ENCODE measurements at places on chromosomes 6 and 20.
A peak's percentile ranks its signal among the peaks of the same experiment; 100 is the strongest.

DNA sequence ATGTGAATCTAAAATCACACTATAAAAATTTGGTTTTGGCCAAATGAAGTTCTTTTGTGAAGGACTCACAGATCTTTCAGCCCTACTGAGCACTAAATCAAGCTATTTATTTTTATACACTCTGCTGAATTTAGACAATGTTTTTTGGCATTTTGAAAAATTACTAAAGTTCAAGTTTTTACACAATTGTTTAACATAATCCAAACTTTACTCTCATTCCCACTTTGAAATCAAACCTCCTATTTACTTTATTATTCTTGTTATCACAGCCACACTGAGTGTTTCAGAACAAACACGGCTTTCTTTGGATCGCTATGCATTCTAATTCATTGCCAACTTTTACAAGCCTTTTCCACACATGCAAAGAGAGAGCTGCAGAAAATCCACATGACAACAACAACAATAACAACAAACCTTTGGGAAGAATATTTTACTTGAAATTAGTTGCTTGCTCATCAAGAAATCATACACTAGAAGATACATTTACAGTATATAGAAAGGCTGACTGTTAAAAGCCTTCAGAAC is 49.1 kb upstream of the TMEM30A start:
- H3K36me3 ChIP-seq = no peaks in the 10 kb centered on the region
- H3K4me1 ChIP-seq = no peaks in the 10 kb centered on the region
- peak overlapping the region; percentile 58 for H3K4me3 ChIP-seq

DNA sequence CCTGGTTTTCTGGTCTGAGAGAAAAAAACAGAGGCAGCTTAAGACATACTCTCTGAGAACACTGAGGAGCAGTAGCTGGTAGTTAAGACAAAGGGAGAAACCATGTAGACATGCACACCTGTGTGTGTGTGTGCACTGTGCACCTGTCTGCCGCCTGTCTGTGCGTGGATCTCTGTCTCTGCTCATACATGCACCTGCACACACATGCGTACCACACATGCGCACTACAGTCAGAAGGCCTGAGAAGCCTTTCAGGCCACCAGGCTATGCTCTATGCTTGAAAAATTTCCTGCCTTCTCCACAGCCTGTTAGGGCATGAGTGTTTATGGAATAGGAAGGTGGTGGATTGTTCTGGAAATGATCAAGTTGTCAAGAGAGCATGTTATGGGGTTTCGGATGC is 103.5 kb downstream of the CDH4 start:
- H3K4me3 ChIP-seq = no peak overlapping the region
- peaks cover 17% of the 10 kb centered on the region for H3K4me1 ChIP-seq
- no peak overlapping the region for H3K27ac ChIP-seq
- no peak for DNase-seq
- H3K36me3 ChIP-seq = no peaks in the 10 kb centered on the region

DNA sequence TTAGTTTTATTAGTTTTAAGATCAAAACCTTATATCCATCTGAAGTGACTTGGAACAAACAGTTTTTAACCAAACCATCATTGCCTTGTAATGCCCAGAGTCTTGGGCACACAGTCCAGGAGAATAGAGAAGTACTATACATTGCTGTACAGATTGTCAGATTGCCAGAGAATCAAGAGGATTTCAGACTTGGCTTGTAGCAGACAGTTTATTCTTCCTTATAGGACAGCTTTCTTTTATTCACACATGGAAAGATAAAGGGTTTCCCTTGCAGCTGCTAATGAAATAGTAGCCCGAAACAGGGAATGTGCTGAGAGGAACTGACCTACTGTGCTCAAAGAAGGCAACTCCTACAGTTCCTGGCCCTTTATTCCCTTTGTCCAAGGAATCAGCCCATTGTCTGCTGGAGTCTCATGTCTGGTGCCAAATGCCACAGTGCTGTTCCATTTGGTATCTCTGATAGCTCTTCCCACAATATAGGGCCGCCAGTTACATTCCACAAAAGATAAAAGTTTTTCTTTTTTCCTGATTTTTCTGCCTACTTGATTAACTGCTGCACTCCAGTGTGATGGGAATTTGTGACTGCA is 30.6 kb downstream of the DCBLD1 start:
- no peaks in the 10 kb centered on the region for H3K27me3 ChIP-seq
- peaks cover 14% of the 10 kb centered on the region for H3K4me1 ChIP-seq
- H3K4me3 ChIP-seq = no peak overlapping the region
- peak overlapping the region; percentile 78 for H3K27ac ChIP-seq
- no peaks in the 10 kb centered on the region for H3K36me3 ChIP-seq
- no peak for DNase-seq

GRCh38 chr6:107506145-107506544 is 16.2 kb downstream of the SOBP start:
- no peak for DNase-seq
- H3K4me3 ChIP-seq = no peak overlapping the region
- no peaks in the 10 kb centered on the region for H3K4me1 ChIP-seq

DNA sequence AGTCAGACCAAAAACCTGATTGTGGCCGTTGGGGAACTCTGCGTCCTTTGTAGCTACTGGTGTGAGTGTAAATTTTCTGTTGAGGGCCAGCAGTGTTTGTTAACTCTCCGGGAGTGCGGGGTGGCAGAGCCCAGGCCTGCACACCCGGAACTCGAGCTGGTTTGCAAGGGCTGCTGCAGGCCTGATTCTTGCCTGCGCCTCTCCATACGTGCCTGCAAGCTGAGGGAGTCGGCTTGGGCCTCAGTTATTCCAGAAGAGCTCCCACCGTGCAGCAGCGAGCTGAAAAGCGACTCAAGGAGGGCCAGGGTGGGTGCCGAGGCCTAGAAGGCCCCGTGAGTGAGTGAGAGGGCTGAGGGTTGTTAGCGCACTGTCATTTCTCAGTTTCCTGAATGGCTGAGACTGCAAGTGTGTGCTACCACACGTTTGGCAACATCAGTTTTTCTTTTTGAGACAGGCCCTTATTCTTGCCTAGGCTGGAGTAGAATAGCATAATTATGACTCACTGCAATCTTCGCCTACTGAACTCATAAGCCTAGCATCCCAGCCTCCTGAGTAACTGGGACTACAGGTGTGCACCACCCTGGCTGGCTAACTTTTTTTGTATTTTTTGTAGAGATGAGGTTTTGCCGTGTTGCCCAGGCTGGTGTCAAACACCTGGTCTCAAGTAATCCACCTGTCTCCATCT is 33.9 kb upstream of the KIF13A start:
- DNase-seq = no peak
- H3K4me1 ChIP-seq = peaks cover 4% of the 10 kb centered on the region
- H3K4me3 ChIP-seq = no peak overlapping the region
- H3K36me3 ChIP-seq = no peaks in the 10 kb centered on the region
- no peak overlapping the region for H3K27ac ChIP-seq
- no peaks in the 10 kb centered on the region for H3K27me3 ChIP-seq

Data from mesenchymal stem cell (in vitro differentiated cells and primary cell).